Spinal cord (tissue), 10 donors: ENCODE measurements at places on chromosomes 1 and 21.

GRCh38 chr1:212955098-212955497, 4.8 kb downstream of the VASH2 start:
- no peak for DNase-seq

- no peak for DNase-seq
Observed at GRCh38 chr1:65412984-65413375, 7.5 kb upstream of the LEPR start.

- no peak for DNase-seq
Observed at GRCh38 chr1:231636157-231636556, 9.6 kb downstream of the DISC1 start.

DNA sequence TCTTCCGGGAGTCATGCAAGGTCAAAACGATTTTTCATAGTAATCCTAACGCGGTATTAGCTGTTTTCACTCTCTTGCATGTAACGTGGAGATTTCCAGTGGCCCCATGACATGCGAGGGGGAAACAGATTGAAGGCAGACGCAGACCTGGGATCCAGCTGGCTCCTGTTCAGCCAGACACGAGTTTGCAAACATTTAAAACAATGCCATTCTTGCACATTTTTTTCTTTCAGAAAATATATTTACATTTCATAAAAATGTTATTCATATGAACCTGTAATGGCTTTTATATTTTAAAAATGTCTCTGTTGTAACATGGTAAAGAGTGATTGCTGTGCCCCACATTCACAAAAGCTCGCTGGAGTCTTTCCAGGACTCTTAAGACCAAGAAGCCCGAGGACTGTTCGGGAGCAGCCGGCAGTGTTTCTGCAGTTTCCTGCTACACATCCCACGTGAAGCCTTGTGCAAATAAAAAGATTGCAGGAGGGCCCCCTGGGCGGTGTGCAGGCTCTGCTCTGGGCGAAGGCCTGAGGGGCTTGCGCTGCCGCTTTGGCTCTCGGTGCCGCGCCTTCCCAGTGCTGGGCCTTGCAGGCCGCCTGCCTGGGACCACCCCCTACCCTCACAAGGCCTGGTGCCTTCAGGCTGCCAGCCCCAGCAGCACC, 184.9 kb downstream of the DYRK1A start:
- no peak for DNase-seq
